ENCODE measurements at places on chromosomes 1 and 21.

DNA sequence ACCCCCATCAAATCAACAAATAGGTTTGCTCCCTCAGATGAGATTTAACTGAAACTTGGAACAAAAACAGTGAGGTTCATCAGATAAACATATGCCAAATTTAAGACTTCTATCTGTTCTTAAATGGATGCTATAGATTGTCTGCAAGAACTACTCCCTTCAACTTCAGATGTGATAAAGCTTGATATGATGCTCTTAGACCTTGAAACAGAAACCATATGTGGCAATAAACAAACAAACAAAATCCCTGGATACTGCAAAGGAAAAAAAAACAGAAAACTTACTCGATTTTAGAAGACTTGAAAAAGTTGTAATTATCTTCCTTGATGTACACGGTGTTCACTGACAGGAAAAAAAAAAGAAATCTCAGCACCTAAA lies 286.1 kb upstream of the USP25 start:
- DNase-seq, result no peak

GRCh38 chr1:36533897-36534296 lies 51.2 kb upstream of the CSF3R start:
- DNase-seq, result no peak

DNA sequence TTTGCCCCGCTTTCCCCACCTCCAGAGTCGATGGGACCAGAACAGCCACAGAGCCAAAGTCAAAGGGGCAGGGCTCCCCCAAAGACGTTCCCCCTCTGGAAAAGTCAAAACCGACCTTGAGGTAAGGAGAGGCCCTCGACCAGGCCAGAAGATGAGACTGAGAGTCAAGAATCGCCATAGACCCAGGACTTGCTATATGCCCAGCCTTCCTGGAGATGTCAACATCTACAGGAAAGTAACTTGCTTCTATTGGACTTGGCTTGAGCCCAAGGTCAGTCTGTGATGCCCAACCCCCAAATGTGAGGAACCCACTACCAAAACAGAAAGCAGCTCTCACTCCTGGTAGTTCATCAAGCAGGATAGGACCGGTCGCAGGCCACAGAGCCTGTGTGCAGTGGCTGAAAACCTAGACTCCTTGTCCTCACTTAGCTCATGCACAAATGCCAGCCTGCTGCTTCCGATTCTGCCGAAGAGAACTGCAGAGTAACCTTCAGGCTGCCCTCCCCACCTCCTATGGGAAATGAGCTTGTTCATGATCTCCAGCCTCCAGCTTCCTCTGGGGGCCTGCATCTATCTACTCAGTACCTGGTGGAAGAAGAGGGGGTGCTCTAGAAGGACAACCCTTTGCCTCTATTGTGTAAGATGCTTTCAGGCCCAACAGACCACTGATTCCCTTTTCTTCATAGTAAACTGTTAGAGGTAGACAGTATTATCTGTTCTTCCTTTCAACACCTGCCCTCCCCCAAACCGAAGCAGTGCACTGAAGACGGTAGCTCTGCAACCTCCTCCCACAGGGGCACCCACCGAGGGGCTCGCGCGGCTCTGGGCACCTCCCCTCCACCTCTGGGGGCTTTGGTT lies 1.4 kb downstream of the ACOT7 start:
- no peak for DNase-seq

GRCh38 chr1:177976596-177976995 lies 6.7 kb upstream of the SEC16B start:
- DNase-seq, result no peak

DNA sequence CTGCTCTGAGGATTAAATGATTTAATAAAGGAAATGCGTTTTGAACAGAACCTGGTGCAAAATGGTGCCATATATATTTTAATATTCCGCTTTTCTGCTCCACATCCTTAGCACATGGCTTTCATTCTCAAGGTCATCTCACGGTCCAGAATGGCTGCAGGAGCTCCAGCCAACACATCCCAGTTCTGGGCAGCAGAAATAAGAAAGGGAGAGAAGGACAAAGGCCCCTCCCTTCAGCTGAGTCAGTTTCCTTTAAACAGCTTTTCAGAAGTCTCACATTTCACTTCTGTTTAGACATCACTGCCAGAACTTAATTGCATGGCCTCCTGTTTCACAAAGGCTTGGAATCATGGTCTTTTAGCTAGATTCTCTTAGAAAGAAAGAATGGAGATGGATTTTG lies 75.2 kb upstream of the LRRN2 start:
- DNase-seq, result no peak

DNA sequence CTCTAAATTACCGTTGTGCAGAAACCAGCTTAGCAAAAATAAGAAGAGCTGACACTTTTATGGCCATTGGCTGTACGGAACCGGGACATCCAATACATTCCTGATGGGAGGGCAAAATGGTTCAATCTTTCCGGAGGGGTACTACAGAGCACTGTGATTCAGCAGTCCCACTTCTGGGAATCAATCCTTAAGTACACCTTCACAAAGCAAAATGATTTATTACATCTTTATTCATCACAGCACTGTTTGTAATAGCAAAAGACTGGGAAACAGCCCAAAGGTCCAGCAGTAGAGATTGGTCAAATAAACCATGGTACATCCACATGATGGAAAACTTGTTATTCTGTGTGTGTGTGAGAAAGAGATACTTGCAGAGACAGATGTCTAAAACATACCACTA lies 9.7 kb downstream of the GNG12 start:
- no peak for DNase-seq

DNA sequence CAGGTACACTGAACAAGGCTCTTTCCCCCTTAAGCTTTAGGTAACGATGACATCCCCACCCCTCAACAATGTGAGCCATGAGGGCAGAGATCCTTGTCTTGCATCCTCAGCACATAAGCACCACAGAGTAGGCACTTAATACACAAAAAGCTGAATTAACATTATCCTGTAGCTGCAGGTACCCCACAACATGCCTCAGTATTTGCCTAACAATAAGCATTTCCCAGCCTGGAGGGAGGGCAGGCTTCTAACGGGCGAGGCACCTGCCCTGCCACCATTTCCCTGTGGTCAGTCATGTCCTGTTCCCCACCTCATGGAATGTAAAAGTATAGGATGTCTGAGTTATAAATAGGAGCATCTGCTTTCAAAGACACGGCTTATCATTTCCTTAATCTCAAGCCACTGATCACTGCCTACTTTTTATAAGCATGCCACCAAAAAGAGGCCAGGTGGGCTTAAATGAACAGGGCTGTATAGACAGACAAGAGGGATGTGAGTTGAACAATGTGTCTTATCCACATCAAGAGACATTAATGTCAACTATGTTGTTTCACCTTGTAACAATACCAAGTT lies 3.4 kb downstream of the CAPZB start:
- no peak for DNase-seq

- DNase-seq, result peak; percentile 76
Measured at GRCh38 chr1:9291914-9292360, 757 bp upstream of the SPSB1 start.

DNA sequence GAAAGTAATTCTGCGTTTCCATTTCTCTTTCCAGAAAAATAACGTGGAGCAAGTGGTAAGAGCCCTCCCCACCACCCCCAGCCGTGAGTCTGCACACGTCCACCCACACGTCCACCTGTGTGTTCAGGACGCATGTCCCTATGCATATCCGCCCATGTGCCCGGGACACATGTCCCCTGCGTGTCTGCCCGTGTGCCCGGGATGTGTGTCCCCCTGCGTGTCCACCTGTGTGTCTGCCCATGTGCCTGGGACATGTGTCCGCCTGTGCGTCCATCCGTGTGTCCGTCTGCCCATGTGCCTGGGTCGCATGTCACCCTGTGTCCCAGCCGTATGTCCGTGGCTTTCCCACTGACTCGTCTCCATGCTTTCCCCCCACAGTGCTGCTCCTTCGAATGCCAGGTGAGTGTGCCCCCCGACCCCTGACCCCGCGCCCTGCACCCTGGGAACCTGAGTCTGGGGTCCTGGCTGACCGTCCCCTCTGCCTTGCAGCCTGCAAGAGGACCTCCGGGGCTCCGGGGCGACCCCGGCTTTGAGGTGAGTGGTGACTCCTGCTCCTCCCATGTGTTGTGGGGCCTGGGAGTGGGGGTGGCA lies 5.6 kb downstream of the COL6A1 start:
- DNase-seq, result no peak

DNA sequence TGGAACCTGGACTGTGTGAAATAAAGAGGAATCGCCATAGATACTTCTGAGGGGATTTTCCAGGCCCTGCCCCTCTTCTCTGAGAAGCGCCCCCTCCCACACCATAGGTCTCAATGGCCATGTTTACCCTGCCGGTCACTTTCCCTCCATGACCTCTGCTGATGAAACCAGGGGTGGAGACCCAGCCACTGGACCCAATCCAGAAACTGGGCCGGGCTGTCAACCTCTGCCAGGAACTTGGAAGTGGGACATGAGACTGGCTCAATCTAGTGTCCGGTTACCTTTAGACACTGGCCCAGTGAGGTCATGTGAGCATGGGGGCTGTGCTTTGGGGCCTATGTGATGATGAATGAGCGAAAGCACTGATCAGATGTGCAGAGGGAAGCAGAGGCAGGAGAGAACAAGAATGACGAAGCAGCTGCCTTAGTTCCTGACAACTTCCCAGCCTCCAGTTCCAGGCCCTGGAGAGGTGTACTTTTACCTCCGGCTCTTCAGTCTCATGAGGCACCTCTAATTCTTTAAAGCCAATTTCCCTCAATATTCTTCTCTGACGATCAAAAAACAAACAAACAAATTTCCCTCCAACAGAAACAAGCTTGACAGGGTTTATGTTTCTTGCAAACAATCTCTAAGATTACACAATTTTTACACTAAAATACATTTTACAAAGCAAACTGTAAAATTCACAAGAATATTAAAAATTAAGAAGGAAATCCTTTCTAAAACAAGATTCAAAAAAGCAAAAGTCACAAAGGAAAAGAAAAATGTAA lies 4.9 kb downstream of the ASAP3 start:
- DNase-seq, result peak; percentile 24

- DNase-seq, result no peak
Measured at GRCh38 chr1:9449976-9450696, 89.1 kb upstream of the SLC25A33 start.

- no peak for DNase-seq
Measured at GRCh38 chr21:17295997-17296396, 216.8 kb upstream of the CXADR start.

Data from fibroblast of skin of back (primary cell).